Activated T-helper 1 cell treated with Interleukin-2 at 50 U/mL for 16 hours (primary cell): ENCODE measurements at places on chromosomes 13 and 19.
A peak's percentile ranks its signal among the peaks of the same experiment; 100 is the strongest.

- no peak for DNase-seq
Measured at GRCh38 chr13:97757807-97758206, 195.7 kb upstream of the IPO5 start.

DNA sequence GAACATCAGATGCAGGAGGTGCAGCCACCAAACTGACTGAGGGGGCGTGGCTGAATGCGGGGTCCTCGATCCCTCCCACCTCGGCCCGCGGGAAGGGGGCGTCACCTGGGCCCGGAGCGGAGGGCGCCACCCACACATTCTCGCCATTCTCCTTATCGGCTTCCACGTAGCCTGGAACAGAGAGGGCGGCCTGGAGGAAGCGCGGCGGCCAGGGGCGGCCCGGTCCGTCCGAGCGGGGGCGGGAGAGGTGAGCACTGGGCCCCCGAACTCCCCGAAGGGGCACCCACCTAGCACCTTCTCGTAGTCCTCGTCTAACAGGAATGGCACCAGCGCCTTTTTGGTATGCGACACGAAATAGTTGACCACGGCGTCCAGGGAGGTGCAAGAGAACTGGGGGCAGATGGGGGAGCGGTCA lies 11.8 kb downstream of the STAP2 start:
- DNase-seq: no peak

GRCh38 chr13:114049026-114049425 lies 75.2 kb upstream of the C13orf46 start:
- peak; percentile 13 for DNase-seq

DNA sequence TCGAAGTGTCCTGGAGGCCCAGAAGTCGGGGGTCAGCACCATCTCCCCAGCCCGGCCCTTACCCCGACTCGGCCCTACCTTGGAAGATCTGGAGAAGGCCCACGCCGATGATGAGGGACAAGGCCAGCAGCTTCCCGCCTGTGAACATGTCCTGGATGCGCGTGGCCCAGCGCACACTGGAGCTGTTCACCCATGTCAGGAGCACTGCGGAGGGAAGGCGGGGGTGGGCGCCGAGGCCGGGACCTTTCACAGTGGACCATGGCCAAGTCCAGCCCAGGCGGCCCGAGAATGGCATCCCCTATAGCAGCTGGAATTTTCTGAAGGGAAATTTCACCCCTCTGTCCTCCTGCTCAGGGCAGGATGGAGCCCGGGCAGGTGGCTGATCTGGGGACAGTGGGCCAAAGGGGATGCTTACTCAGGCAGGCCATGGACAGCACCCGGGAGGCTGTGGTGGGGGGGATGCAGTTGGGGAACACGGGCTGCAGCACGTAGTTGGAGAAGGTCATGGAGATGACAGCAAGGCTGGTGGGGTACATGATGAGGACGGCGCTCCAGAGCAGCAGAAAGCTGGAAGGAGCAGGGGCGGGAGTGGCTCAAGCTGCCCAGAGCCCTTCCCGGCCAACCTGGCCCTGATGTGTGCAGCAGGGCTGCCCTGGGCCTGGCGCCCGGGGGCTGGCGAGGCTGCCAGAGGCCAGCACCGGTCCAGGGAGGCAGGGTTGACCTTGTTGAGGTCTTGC lies 13.0 kb downstream of the SLC7A10 start:
- no peak for DNase-seq

GRCh38 chr19:51821456-51821855 lies 26.5 kb downstream of the FPR3 start:
- no peak for DNase-seq
